ENCODE measurements at places on chromosomes 11 and 22. TPM values are rescaled to one million over a fixed set of nuclear protein-coding genes. Genes with fewer than 3 reads are reported as not detected.

The DDX25 gene
- total RNA-seq: 18.7 TPM

The MB gene
- total RNA-seq: not detected

The DEUP1 gene
- total RNA-seq: 0.16 TPM

The SCUBE1 gene
- 21.2 TPM for total RNA-seq

DNA sequence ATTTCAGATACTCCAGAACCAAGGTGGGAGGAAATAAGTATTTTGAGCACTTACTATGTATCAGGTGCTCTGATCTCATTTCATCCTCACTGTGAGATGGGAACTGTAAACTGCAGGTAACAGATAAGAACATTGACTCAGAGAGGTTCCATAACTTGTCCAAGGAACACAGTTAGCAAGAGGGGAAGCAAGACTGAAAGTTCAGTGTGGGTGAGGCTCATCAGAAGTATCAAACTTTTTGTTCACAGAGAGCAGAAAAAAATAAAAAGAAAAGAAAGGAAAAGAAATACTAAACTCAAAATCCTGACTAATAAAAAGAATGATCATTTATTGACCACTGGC is 37.1 kb downstream of the RAB30 start:
- no peak for DNase-seq

DNA sequence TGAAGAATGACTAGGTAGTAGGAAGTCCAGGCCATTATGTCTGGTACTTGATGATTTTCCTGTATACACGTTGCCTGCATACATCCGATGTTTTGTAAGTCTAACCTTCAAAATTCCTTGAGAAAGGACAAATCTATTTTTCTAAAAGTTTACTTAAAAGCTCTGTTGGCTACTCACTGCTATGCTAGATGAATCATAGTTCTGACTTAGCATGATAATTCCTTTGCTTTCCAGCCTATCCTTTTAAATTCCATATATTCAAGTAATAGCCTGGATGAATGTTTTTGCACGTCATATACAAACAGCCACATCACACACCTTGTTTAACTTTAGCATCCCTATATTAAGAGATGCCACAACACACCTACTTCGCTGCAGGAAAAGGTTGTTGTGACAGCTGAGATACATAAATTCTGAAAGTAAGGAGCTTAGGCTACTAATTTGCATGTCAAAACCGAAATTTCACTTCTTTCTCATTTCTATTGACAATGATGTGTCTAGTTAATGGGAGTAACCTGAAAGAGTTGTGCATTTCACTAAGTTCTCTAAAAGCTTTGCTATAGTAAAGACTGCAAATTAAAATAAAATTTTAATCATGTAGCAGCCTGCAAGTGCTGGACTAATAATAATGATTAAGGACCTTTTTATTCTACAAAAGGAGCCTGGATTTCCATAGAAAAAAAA is 1116.4 kb downstream of the JRKL start:
- DNase-seq: no peak

DNA sequence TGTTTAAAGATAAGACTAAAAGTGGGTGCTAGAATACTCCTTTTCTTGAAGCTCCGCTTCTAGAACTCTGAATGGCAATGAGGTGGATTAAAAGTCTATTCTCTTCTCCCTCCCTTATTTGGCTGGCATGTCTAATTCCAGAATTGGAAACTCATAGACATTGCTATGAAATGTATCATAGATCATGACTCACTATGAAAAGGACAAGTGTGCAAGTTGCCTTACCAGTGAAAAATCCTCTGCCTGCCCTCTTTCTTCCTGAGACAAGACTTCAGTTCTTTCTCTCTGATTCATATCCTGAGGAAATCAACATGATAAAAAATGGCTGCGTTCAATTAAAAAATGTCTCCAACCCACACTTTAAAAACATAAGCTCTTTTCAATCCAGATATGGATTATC is 73.2 kb upstream of the BLID start:
- DNase-seq: no peak

DNA sequence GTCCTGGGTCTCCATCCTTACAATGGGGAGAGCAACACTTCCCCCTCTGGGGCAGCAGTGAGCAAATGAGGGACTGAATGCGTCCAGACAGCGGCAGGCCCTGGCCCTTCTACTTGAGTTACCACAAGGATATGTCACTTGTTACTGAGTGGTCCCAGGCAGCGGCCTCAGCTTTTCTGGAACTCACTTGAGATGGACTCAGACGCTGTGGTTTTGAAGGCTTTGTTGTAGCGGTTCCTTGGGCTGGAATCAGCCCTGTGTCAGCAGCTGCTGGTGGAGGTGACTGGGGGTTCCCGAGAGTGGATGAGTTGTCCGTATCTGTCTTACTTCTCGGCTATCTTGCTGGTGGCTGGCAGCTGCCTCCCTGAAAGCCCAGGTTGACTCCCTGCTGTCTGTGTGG is 77.0 kb downstream of the MICAL2 start:
- DNase-seq: no peak

GRCh38 chr22:33985506-33985905 is 65.2 kb upstream of the LARGE1 start:
- no peak for DNase-seq

GRCh38 chr11:40885250-40885954 is 574.0 kb downstream of the LRRC4C start:
- DNase-seq: no peak

DNA sequence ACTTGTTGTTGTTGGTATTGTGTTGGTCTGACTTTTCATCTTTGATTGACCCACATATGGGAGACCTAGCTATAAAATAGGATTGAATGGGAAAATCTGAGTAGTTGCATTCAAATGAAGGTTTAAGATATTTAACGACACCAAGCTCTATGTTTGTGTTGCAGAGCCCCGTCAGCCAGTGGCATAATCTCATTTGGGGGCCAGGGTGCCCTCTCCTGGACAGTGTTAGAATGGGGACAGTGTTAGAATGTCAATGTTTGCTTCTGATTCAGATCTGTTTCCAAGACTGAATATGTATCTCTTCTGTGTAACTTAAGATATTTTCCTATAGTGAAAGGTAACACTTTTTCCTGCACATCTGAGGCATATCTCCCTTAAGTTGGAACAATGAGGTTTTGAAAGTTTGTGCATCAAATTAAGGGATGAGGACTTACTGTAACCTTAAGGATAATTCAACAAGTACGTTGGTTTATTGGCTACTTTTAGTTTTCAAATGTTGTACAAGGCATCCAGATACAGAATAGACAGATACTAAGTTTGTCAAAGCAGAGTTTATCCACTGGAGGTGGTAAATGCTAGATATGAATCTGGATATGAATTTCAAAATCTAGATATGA is 5.3 kb upstream of the OR52M1 start:
- DNase-seq: no peak

- DNase-seq: no peak
Observed at GRCh38 chr11:35681163-35681767, 18.7 kb downstream of the TRIM44 start.

DNA sequence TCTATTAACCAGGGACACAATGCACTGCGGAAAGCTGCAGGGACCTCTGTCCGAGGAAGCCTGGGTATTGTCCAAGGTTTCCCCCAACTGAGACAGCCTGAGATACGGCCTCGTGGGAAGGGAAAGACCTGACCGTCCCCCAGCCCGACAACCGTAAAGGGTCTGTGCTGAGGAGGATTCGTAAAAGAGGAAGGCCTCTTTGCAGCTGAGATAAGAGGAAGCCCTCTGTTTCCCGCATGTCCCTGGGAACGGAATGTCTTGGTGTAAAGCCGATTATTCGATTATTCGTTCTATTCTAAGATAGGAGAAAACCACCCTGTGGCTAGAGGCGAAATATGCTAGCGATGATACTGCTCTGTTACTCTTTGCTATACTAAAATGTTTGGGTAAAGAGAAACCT is 5.2 kb downstream of the BET1L start:
- no peak for DNase-seq

DNA sequence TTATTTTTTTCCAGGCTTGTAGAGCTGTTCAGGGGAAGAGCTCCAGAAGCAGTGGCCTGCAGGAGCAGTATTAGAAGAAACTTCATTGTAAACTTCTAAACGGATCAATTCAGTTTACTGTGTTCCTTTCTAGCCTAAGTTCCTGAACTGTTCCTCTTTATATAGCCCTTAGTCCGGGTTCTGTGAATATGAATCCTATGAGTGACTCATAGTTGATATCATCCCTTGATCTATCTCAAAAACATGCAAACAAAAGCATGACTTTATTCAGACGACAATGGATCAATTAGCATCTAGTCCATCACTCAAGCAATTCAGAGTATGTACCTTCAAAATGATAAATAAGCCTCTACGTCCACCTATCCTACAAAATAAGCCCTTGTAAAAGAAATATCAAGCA is at the start of gene MMP12:
Gene MMP12 (minus strand): TSS at position 131 of the 400 bp plus-strand sequence. CDS start 45 bp downstream, at position 86.
- DNase-seq: no peak

- DNase-seq: no peak
Observed at GRCh38 chr22:17043521-17043920, 35.5 kb upstream of the GAB4 start.

DNA sequence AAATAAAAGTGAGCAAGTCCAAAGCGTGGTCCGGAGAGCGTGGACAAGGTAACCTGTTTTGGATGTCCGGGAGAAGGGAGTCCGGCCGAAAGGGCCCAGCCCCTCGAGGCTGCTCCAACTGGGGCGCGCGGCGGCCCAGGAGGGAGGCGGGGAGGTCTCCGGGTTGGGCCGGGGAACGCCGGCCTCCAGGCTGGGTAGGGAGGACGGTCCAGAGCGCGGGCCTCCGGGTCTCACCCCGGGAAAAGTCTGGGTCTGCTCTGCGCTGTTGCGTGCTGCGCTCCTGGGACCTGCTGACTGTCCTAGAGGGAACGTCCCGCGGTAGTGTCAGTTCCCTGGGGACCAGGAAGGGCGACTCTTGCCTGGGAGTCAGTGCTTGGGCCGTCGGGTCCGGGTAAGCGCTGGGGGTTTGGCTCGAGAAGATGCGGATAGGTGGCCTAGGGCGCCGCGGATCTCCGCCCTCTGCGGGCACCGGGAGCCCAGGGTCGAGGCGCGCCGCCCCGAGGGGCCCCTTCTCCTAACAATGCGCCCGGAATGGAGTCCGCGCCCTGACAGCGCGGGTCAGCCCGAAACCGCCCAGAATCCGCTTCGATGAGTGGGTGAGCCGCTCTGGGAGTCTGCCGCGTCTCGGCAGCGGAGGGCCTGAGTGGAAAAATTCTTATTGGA is 988 bp upstream of the FLI1 start:
- no peak for DNase-seq

DNA sequence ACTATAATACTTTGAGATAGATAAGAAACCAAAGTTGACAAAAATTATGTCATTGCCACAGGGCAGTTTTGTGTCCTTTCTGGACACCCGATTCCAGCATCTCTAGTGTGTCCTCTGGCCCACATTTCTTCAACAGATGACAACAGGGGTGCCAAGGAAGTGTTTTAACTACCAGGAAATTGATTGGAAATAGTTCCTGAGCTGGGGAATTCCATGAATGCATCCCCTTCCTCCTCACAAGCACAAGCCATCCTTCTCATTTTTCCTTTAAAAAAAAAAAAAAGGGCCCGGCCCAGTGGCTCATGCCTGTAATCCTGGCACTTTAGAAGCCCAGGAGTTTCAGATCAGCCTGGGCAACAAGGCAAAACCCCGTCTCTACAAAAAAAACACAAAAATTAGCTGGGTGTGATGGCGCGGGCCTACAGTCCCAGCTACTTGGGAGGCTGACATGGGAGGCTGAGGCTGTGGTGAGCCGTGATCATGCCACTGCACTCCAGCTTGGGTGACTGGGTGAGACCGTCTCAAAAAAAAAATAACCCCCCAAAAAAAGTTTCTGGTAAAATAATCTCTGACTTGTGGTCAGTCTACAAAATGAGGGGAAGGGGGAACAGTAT is 797 bp upstream of the B3GAT3 start:
- DNase-seq: no peak
